Lung (tissue), 17 donors: ENCODE measurements at places on chromosomes 3 and 15. TPM values are rescaled to one million over a fixed set of nuclear protein-coding genes. Genes with fewer than 3 reads are reported as not detected.

The SSR3 gene
- 209 TPM for total RNA-seq

DNA sequence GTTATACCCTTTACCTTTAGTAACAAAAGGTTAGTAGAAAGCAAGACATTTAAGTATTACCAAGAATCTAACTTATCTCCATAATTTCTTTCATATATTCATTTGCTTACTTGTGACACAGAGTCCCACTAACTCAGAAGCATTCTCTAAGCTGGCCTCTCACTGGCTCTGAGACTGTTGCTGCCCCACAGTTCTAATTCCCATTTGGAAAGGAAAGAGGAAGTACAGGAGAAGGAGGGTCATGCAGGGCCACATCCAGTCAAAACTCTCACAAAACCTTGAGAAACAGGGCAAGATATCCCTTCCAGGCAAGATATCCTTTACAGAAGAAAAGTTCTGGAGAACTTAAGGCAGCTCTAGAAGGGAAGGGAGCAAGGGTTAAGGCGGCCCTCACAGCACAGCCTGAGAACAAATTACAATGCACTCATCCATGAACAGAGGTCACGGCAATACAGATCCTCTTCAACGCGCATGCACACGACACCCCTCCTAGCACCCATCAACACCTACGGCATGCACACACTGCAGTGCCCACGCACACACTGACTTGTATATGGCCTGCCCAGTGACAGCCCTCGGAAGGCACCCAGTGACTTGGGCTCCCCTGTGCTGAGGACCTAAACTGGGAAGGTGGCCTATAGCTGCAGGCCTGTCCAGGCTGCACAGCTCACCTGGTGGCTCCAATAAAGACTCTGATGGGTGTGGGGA is 13.0 kb upstream of the MYO5C start:
- H3K27ac ChIP-seq = no peak overlapping the region
- DNase-seq = no peak
- no peaks in the 10 kb centered on the region for H3K27me3 ChIP-seq
- no peak overlapping the region for H3K4me3 ChIP-seq
- no peaks in the 10 kb centered on the region for H3K4me1 ChIP-seq

The GFM1 gene
- total RNA-seq = 40.6 TPM

- H3K27ac ChIP-seq = no peak overlapping the region
- no peak overlapping the region for H3K4me3 ChIP-seq
- H3K36me3 ChIP-seq = no peaks in the 10 kb centered on the region
- H3K4me1 ChIP-seq = no peaks in the 10 kb centered on the region
These were observed 320.1 kb upstream of the ATP11B start for GRCh38 chr3:182473191-182473710.

The ATP6V1A gene
- total RNA-seq = 68.5 TPM

DNA sequence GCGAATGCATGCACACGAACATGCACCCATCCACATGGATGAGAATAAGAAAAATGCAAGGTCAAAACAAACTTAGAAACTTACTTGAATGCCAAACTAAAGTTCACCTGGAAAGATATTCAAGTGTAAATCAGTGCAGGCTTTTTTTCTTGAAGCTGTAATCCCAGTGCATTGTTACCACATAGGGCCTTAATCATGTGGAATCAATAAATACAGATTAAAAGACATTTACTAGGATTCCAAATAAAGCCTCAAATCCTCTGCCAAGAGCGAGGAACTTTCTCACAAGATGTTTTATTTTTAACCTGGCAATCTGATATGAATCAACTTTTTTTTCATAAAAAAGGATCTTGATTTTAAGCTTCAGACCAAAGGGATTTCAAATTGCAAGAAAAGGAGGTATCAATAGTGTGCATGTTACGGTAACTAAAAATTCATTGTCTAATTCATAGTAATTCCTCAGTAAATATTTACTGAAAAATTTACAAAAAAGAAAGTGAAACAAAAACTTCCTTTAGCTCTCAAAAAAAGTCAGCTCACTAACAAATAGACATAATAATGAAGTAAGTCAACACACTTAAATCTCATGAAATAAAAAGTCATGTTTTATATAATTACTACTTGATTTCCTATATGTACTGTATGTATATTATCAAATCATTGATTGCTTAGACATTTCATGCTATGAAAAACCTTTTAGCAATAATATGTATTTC is 978.6 kb downstream of the PLOD2 start:
- H3K4me3 ChIP-seq = no peak overlapping the region
- DNase-seq = no peak
- no peak overlapping the region for H3K27ac ChIP-seq
- H3K4me1 ChIP-seq = peaks cover 10% of the 10 kb centered on the region
- H3K36me3 ChIP-seq = no peaks in the 10 kb centered on the region

The CCDC33 gene
- 6.2 TPM for total RNA-seq

The RBMS3 gene
- 48.1 TPM for total RNA-seq

The TMEM266 gene
- total RNA-seq = 1.1 TPM

GRCh38 chr3:152211655-152212054 is 57.1 kb upstream of the MBNL1 start:
- H3K4me3 ChIP-seq = no peak overlapping the region
- H3K4me1 ChIP-seq = no peaks in the 10 kb centered on the region
- no peak overlapping the region for H3K27ac ChIP-seq
- DNase-seq = no peak
- no peaks in the 10 kb centered on the region for H3K36me3 ChIP-seq

DNA sequence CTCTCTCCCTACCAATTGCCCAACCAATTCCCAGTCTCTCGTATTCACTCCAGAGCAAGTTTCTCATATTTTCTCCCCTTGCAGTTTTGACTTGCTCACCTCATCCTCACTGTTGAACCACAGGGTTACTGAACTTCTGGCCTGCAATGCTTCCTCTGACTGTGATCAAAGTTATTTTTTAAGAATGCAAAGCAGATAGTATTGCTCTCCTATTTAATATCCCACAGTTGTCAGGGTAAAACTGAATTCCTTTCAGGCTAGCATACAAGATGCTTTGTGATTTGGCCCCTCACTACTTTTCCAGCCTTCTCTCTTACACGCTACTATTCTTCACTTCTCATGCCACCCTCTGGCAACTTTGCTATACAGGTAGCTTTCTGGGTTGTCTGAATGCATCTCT is 80.9 kb downstream of the LRRFIP2 start:
- no peak overlapping the region for H3K27ac ChIP-seq
- H3K4me3 ChIP-seq = no peak overlapping the region

The GPR62 gene
- total RNA-seq = not detected

GRCh38 chr3:190024912-190025311 is 95.8 kb downstream of the P3H2 start:
- no peaks in the 10 kb centered on the region for H3K36me3 ChIP-seq
- H3K27ac ChIP-seq = no peak overlapping the region
- H3K27me3 ChIP-seq = no peaks in the 10 kb centered on the region
- DNase-seq = no peak

DNA sequence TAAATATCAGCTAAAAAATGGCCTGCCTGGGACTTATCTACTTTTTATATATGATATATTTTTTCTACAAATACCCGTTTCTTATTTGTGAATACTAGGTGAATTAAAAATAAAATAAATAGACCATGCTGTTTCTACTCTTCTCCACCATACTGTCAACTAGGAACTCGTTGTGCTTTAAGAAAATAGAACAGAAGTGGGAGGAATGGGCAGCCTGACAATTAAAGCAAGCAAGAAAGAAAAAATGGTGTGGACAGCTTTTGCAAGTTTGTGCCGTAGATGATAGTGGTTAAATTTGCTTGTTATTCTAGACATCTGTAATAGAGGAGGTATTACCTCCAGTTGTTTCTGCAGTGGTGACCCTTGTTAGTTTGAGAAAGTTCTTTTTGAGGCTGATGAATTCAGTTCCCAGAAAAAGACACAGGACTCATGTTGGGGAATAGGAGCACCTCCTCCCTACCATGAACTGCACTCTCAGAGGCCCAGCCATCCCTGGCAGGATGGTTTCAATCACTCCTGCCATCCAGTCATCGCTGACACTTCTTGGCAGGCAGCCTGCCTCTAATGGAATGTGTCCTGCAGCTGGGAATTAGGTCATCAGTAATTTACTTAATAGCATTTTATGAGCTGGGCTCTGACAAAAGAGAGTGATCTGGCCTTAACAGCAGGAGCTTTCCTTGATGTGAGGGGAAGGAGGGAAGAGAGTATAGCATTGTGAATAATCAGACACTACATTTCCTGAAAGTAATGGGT is 105.0 kb upstream of the GAP43 start:
- DNase-seq = peak; percentile 91
- no peaks in the 10 kb centered on the region for H3K4me1 ChIP-seq
- H3K4me3 ChIP-seq = no peak overlapping the region
- no peaks in the 10 kb centered on the region for H3K27me3 ChIP-seq

The ARHGAP11A gene
- total RNA-seq = 2.7 TPM

- H3K27me3 ChIP-seq = peaks cover 22% of the 10 kb centered on the region
- H3K4me3 ChIP-seq = peak overlapping the region; percentile 65
- H3K36me3 ChIP-seq = no peaks in the 10 kb centered on the region
- no peak overlapping the region for H3K27ac ChIP-seq
These were observed 559 bp upstream of the LRRN1 start for GRCh38 chr3:3798631-3799113.

The CHDH gene
- 1.5 TPM for total RNA-seq

DNA sequence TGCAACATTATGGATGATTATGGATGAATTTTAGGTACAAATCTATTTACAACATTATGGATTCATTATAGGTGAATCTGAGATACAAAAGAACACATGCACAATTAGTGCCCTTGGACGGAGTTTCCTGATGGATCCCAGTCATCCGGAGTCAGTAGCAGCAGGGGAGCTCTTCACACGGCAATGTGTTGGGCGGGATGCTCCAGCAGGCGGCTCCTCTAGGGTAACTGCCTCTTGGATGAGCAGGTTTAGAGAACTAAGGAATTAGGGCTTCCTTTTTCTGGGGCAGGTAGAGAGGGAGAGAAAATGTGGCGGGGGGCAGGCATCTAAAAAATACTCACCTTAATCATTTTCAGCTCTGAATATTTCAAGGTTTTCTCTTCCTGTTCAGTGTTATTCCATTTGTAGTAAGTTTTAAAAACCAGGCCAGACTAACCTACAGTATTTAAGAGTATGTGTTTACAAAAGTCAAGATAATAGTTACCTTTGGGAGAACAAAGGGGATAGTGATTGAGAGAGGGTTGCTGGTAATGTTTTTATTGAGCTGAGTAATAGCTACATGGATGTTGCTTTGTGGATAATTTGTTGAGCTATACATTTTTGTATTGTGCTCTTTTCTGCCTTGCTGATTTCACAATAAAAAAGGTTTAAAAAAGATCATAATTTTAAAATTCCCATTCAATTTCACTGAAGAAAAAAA is 27.4 kb upstream of the GOLM2 start:
- no peaks in the 10 kb centered on the region for H3K36me3 ChIP-seq
- no peak overlapping the region for H3K4me3 ChIP-seq
- no peaks in the 10 kb centered on the region for H3K4me1 ChIP-seq

GRCh38 chr3:28867836-28868235 is 413.0 kb upstream of the RBMS3 start:
- no peak for DNase-seq
- no peaks in the 10 kb centered on the region for H3K36me3 ChIP-seq
- H3K4me1 ChIP-seq = no peaks in the 10 kb centered on the region
- no peak overlapping the region for H3K4me3 ChIP-seq
- no peak overlapping the region for H3K27ac ChIP-seq

- H3K27ac ChIP-seq = no peak overlapping the region
- H3K4me1 ChIP-seq = no peaks in the 10 kb centered on the region
- H3K36me3 ChIP-seq = peaks cover 7% of the 10 kb centered on the region
- DNase-seq = no peak
These were observed 68.5 kb downstream of the VPS8 start for GRCh38 chr3:184880276-184881019.

DNA sequence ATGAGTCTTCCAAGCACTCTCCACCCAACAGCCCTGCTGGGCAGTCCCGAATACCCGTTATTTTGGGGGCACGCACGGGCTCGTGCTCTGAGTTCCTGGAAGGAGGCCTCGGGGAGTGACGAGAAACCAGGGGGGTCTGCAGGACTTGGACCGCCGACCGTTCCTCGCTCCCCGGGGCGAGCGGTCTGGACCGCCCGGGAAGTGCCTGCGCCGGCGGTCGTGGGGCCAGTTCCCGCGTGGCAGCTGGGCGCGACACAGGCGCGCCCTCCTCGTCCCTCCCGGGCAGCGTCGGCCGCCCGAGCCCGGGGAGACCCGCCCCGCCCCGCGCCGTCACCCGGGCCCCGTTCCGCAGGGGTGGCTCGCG is 387 bp downstream of the GNB4 start:
- peak; percentile 76 for DNase-seq
- no peaks in the 10 kb centered on the region for H3K27me3 ChIP-seq
- peaks cover 3% of the 10 kb centered on the region for H3K4me1 ChIP-seq
- peak overlapping the region; percentile 92 for H3K4me3 ChIP-seq

- no peaks in the 10 kb centered on the region for H3K4me1 ChIP-seq
- no peaks in the 10 kb centered on the region for H3K27me3 ChIP-seq
- H3K4me3 ChIP-seq = no peak overlapping the region
- DNase-seq = peak; percentile 37
- H3K36me3 ChIP-seq = no peaks in the 10 kb centered on the region
These were observed 90.0 kb downstream of the FBLN2 start for GRCh38 chr3:13638927-13639326.

The IL17RB gene
- total RNA-seq = 6.3 TPM

GRCh38 chr3:194135806-194136518 is at the start of gene HES1:
Gene HES1, plus strand, starts transcription at chr3:194136148. Its CDS starts 233 bp downstream, at chr3:194136381.
- H3K27me3 ChIP-seq = no peaks in the 10 kb centered on the region
- H3K36me3 ChIP-seq = no peaks in the 10 kb centered on the region
- H3K4me3 ChIP-seq = peak within 1 kb of the TSS; percentile 67
- peak; percentile 99 for DNase-seq
- no peaks in the 10 kb centered on the region for H3K4me1 ChIP-seq

The P4HTM gene
- total RNA-seq = 58.8 TPM
